ENCODE measurements at places on chromosomes 12 and 14.

GRCh38 chr14:100158566-100159093, 815 bp downstream of the DEGS2 start:
- DNase-seq: no peak

- no peak for DNase-seq
Observed at GRCh38 chr12:131130311-131130911, 176.7 kb downstream of the ADGRD1 start.

DNA sequence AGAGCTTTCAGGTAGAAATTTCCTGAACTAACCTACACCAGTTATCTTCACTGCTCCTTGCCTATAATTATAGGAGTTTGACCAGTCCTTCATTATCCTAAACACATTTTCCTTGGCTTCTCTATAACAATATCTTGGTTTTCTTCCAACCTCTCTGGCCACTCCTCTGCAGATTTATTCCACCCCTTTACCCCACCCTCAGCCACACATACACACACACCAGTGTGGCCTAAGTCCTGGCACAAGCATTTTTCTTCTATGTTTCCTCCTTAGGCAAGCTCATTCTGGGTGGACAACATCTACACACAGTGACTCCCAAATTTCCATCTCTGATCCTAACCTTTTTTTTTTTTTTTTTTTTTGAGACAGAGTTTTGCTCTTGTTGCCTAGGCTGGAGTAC, 25.1 kb downstream of the CDK17 start:
- no peak for DNase-seq

DNA sequence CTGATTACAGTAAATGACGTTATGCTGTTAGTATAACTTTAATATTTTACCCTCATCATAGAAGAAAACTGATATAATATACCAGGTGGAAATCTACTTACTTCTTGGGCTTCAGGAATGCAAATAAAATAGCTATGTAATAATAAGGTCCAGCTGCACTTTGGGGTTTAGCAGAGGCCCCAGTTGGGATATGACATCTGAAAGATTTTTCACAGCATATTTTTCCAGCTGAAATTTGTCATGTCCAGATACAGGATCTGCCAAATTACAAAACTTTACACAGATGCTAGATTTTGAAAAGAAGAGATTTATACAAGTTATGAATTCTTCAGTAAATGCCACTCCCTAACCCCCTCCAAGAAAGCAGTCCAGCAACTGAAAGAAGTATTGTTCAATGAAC, 29.2 kb upstream of the DCN start:
- no peak for DNase-seq

DNA sequence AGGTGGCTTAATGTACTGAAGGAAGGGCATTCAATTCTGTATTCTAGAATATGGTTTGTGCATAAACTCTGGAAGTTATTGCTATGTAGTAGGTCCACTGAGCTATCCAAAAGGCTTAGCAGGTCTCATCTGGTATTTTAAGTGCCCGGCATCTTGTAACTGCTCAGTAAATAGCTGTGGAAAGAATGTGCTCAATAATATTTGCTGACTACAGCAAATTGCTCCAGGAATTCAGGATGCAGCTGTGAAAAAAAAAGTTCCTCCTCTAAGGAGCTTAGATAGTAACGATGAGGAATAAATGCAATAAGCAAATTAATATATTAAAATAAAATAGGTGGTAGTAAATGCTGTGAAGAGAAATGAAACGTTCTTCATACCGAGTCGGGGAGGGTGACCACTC, 857.1 kb downstream of the AACS start:
- DNase-seq: no peak

GRCh38 chr12:72716221-72716620, 444.1 kb downstream of the TRHDE start:
- DNase-seq: no peak

DNA sequence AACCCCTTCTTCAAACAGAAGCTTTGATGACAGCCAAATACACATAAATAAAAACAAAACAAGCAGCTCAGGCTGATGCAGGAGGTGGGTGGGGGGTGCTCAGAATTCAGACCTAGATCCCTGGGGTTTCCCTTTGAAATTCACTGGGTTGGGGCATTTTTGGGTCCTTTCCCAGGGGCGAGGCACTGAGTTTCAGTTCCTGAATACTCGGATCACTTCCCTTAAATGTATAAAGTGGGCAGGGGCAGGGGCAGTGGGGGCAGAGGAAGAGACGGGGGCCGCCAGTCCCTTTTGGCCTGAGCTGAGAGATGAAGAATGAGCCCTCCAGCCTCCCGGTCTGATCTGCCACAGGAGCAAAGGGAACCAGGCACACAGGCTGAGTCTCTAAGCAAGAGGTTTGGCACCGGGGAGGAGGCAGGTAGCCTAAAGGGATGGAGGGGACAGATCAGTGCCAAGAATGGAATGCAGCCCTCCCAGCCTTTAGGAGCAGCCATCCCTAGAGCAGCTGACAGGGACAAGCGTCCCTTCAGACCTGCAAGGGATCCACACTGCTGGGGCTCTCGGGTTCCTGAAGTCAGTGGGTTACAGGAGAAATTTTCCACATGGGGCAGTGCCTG, 20.3 kb downstream of the KDM2B start:
- DNase-seq: no peak

DNA sequence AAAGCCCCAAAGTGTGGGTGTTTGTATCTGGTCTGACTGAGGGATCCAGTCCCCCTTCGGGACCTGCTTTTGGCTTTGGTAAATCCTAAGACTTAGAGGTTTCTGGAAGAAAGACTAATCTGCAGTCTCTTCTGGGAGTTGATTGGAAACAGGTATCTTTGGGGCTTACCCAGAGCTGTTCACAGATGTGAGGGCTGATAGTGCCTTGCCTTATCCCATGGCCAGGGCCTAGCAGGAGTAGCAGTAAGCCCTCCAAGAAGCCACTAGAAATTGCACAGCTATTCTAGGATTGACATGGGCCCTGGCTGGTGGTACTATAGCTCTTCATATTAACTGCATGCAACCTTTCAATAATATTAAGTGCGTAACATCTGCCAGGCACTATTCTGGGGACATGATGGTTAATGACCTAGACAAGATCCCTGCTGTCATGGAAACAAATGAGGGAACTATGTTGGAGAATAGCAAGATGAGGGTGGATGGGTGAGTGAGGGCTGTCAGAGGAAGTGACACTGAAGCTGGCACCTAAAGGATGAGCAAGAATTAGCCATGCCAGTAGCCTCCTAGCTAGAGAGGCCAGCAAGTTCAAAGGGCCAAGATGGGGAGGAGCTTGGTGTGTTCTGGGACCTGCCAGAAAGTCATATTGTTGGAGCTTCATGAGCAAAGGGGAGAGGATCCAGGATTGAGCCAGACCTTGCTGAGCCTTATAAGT, 71.7 kb downstream of the CRADD start:
- DNase-seq: no peak

- DNase-seq: peak; percentile 80
Observed at GRCh38 chr14:61203081-61203753, 77.9 kb downstream of the TMEM30B start.

GRCh38 chr12:97283297-97283696, 179.3 kb upstream of the RMST start:
- no peak for DNase-seq

DNA sequence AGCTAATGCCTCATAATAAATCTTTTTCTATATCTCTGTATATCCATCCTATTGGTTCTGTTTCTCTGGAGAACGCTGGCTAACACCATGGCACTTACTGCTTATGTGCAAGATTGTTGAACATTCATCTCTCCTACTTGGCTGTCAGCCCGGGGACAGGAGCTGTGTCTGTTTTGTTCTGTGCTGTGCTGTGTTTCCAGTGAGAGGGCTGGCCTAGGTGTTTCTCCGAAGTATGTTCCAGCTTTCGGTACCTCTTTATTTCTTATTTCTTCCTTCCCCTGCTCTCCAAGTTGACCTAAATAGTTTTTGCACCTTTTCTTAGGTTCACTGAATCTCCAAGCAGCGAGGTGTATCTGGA, 18.8 kb upstream of the NR4A1 start:
- no peak for DNase-seq

DNA sequence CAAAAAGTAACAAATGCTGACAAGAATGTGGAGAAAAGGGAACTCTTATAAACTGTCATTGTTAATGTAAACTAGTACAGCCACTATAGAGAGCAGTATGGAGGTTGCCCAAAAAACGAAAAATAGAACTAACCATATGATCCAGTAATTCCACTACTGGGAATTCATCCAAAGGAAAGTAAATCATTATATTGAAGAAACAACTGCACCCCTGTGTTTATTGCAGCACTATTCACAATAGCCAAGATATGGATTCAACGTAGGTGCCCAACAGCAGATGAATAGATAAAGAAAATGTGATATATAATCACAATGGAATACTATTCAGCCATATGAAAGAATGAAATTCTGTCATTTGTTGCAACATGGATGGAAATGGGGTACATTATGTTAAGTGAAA, 188.0 kb upstream of the E2F7 start:
- DNase-seq: no peak

- DNase-seq: no peak
Observed at GRCh38 chr12:105228494-105228893, 7.5 kb downstream of the APPL2 start.

DNA sequence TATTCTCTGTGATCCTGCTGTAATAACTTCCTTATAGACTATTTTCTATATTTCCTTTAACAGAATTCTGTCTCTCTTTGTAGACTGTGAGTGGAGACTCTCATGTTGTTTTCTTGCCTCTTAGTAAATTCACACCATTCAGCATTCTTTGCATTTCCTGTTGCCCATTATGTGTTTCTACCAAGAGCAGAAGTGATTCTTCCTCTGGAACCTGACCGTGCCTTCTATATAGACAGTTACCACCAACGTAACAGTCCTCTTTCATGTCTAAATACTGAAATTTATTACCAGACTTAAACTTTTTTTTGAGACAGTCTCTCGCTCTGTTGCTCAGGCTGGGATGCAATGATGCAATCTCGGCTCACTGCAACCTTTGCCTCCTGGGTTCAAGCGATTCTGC, 31.1 kb downstream of the METAP2 start:
- DNase-seq: no peak

GRCh38 chr12:43930032-43930431, 94.2 kb downstream of the TMEM117 start:
- no peak for DNase-seq

- DNase-seq: no peak
Observed at GRCh38 chr12:3251691-3252090, 174.5 kb downstream of the TSPAN9 start.

DNA sequence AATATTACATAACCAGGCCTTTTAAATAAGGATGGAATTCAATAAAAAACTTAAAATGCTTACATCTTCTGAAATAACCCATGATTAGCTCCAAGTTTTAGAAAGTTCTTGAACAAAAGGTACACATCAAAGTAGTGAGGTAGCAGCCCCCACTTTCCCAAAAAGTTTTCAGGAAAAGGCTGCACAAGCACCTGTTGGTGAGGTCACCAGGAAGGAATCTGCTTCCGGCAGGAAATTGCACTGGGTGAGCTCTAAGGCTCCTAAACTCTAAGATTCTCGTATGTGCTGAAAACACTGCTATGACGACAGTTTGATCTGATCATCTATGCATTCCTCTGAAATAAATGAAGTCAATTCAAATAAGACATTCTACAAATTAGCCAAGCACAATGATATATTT, 34.3 kb upstream of the TTC7B start:
- DNase-seq: no peak

- DNase-seq: no peak
Observed at GRCh38 chr14:53716578-53716977, 240.0 kb downstream of the BMP4 start.

- DNase-seq: no peak
Observed at GRCh38 chr14:87122166-87122565, 870.8 kb downstream of the GALC start.

GRCh38 chr12:20576528-20576927, 118.6 kb upstream of the SLCO1C1 start:
- no peak for DNase-seq

- no peak for DNase-seq
Observed at GRCh38 chr12:27193106-27193505, 51.0 kb upstream of the STK38L start.

- DNase-seq: peak; percentile 64
Observed at GRCh38 chr12:49055978-49056754, 4.4 kb downstream of the KMT2D start.

DNA sequence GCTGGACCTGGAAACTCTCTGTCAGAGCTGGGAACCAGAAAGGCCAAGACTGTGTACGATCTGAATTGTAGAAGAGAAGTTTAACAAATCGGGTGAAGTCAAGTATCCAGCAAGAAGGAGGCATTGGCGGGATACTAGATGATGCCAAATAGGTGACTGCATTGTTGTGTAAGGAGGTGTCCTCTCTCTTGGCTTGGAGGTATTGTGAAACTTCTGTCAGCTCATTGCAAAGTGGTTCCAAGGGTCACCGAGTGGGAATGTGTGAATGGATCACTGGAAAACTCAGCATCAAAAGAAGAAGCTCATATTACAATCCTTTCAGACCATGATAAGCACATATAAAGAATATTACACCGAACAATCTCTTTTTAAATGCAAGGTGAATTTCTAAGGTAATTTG, 11.7 kb downstream of the NAV3 start:
- DNase-seq: peak; percentile 19

DNA sequence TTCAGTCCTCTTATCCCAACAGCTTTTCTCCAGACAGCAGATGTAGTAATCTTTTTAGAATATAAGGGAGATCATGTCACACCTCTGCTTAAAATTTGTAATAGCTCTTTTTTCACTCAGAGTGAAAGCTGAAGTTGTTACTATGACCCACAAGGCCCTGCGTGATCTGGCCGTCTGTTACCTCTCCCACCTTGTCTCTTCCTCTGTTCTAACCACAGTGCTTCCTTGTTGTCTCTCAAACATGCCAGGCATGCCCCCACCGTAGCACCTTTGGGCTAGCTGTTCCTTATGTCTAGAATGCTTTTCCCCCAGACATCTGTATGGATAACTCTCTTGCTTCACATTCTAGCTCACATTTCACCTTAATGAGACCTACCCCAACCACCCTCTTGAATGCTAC, 6.5 kb downstream of the NECAP1 start:
- DNase-seq: no peak

DNA sequence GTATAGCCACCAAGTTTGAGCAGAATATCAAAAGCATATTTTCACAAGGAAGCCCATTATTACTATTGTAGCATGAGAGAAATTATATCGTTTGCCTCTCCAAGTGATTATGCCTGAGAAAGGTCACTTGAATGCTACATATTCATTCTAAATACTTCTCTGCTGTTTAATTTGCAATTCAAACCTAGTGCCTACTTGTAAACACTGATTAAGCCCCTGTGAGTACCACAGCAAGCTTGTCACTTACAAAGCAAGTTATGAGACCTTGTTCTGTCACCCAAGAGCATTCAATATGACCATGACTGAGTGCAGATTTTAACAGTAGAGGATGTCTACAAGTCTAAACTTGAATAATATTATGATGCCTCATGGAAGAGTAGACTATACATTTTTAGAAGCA, 124.7 kb upstream of the SSTR1 start:
- peak; percentile 18 for DNase-seq

DNA sequence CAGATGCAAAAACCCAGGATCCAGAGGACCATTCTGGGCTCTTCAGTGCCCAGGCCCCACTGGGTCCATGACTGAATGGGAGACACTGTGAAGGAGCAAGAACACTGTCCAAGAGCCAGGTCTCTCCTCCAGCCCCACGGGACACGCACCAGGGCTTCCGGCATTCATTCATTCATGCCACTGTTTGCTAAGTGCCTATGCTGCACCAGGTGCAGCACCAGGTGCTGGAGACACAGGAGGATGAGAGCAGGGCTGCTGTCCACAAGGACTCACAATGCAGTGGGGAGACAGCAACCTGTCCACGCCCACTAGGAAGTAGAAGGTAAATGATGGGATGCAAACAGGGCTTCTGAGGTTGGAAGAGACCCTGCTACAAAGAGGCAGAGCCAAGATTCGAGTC, 20.4 kb downstream of the CLMN start:
- DNase-seq: peak; percentile 9
